Vagina (tissue), 2 donors: ENCODE measurements at places on chromosomes 11 and 22.

DNA sequence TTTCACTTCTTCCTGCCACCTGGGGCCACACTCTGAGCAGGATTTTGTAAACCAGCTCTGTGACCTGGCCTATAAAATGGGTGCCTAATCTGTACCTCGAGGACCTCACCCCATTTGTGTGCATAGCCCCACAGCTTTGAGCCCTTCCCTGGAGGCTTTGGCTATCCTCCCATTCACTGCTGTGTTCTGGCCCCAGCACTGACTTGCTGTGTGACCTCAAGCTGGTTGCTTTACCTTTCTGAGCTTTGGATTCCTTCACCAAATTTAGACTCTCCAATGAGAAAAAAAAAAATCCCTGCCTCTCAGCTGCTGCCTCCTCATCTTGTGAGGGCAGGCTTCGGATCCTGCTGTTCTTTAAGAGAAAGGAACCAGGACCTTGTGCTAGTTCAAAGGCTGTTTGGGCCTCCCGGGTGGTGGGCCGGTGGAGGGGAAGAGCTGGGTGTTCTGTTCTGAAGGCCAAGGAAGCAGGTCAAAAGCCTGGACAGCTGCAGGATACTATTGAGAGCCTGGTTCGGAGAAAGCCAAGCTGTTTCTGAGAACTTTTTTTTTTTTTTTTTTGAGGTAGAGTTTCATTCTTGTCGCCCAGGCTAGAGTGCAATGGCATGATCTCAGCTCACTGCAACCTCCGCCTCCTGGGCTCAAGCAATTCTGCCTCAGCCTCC, 1.1 kb upstream of the PYGM start:
- DNase-seq = no peak

- DNase-seq = no peak
These were observed 124.3 kb upstream of the ASPHD2 start for GRCh38 chr22:26304730-26305129.

- DNase-seq = no peak
These were observed 18.4 kb upstream of the OSBPL5 start for GRCh38 chr11:3183523-3183922.

DNA sequence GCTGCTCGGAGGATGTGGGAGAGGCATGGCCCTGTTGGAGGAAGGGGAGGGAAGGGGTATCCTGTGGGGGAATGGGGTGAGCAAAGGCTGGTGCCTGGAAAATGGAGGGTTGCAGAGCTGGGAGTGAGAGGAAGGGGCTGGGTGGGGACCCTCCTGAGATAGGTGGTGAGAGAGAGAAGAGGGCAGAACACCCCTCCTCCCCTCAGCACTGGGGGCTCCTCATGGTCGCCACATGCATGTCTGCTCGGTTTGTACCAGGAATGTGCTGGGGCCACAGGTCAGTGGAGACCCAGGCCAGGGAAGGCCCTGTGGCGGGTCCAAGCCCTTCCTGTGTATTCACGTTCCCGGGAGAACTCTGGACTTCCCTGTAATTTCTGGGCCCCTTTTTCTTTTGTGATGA, 27.8 kb upstream of the ACR start:
- no peak for DNase-seq

DNA sequence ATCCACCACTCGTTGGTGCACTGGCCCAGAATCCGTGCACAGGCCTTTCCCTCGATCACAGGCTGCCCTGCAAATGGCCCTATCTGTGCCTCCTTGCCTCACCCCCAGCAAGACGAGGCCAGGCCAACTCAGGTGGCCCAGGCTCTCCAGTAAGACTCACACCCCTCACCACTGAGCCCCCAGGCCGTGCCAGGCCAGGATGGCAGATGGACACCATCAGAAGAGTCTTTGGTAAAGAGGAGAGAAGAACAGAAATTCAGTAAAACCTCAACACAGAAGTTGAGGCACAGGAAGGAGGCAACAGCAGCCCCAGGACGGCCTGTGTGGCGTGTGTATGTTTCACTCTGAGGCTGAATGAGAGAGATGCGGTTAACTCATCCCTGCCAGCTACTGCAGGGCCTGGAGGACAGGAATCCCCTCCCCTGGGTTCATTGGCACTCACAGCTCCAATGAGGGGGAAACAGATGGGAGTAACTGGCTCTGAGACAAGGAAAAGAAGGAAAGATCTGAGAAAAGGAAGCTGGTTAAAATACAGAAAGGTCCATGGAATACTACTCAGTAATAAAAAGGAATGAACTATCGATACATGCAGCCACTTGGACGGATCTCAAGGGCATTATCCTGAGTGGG, 54.1 kb upstream of the WNT11 start:
- DNase-seq = no peak

DNA sequence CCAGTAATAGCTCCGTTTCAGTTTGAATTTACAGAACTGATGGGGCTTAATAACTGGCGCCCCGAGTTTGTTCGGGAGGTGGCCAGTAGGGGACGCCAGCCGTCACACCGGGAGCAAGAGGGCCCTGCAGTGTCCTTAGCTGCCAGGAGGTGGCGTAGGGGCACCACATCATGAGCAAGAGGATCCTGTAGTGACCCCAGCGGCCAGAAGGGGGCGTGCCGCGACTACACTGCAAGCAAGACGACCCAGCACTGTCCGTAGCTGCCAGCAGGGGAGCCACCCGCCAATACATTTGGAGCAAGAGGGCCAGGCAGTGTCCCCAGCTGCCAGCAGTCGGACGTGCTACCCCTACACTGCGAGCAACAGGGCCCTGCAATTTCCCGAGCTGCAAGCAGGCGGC, 663.7 kb upstream of the B3GAT1 start:
- no peak for DNase-seq

DNA sequence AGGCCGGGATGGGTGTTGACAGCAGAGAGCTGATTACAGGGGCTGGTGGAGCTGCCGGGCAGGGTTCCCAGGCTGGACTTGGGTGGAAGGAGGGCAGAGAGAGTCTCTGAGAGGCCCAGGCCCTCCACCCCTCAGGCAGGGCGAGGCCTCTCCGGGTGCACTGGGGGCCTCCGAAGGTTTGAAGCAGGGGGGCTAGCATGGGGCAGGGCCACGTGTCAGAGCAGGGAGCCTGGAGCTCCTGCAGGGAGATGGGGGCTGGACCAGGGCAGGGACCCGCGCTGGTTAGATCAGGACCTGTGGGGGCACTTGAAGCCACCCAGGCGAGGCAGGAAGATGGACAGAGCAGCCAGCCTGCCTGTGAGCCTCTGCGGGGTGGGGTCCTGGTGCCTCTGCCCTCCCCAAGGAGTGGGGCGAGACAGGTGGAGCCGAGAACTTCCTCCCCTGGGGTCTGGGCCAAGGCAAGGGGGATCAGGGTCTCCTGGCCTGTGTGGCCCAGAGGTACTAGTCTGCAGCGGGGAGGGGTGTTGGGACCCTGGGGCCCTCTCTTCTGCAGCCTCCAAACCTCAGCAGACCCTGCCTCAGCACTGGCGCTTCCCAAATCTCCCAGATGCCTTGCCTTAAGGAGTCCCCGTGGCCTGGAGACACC, 911 bp downstream of the PANX2 start:
- DNase-seq = no peak

DNA sequence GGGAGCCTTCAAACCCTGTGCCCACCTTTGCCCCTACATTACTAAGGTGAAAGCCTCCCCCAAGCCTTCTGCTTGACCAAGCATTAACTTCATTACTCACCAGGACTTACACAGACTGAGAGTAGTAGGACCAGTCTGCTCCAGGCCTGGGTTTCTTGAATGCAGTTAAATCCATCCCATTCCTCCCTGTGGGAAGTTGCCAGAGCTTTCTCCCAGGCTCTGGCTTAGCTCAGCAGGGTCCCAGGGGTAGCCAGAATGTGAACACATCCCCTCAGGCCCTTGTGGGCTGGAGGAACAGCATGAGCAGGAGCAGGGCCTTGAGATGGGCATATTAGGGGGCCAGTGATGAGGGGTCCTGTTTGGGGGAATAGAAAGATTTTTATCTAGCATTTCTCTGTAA, 59.9 kb downstream of the RRM1 start:
- no peak for DNase-seq

- DNase-seq = no peak
These were observed 18.5 kb downstream of the MGAT3 start for GRCh38 chr22:39475337-39475736.
